Activated B cell treated with CpG ODN at 0.5 μM for 24 hours (primary cell): ENCODE measurements at places on chromosomes 4 and X. TPM values are rescaled to one million over a fixed set of nuclear protein-coding genes. Genes with fewer than 3 reads are reported as not detected.

Gene MAEA
- total RNA-seq: 67.3 and 73.7 TPM in 2 replicates

Gene RS1
- total RNA-seq: not detected in 2 replicates

Gene RTL5
- total RNA-seq: 2.9 TPM in 2 replicates

Gene IGFBP7
- not detected in 2 replicates for total RNA-seq

Gene DCAF8L2
- total RNA-seq: not detected in 2 replicates

Gene CASK
- total RNA-seq: 21.5 and 23.0 TPM in 2 replicates
